Mesothelial cell of epicardium (in vitro differentiated cells): ENCODE measurements at places on chromosomes 2 and 18.
A peak's percentile ranks its signal among the peaks of the same experiment; 100 is the strongest.

DNA sequence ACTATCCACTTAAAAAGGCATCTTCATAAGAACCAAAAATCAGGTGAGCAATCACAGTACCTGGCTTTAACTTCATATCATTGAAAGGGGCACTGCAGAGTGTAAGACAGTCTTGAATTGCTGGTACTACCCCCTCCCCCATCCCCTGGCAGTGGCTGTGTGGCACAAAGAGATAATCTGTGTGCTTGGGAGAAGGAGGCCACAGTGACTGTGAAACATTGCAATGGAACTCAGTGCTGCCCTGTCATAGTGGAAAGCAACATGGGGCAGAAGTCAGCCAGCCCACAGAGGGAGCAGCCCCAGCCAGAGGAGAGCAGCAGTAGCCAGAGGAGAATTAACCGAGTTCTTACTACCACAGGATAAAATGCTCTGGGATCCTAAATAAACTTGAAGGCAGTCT, 45.3 kb upstream of the UGP2 start:
- DNase-seq: no peak

DNA sequence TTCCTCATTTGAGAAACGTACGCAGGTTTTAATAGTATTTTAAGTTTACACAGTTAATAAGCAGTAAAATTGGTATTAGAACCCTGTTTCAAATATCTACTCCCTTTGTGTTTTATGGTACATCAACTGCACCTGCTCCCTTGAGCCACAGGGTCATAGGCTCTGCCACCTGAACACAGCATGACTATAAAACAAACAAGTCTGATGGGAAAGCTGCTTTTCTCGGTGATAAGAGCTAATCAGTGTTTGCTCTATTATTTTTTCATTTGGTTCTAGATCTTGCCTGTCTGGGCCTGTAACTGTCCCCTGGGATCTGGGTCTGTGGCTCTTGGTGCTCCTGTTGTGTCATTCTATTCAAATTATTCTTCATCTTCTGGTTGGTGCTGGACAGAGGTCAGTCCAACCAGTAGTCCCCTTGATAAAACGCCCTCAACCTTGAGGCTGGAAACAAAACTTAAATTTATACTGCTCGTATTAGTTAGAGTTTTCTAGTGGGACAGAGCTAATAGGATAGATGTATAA, 314.8 kb upstream of the LRP1B start:
- DNase-seq: no peak

DNA sequence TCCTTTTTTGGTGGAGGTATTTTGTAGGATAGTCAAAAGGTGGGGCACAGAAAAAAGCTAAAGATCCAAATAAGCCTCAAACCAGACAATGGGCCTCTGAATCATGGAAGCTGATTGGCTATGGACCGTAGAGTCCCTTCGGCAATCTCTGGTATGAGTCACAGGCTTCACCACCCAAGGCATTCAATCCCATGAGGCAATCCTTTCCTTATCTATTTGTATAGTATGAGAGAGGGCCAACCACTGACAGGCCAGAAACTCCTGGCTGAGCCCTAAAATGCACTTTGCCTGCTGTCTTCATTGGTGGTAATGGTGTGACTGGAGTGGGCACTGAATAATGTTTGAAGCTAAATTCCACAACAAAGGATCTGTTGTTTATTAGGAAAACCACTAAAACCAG, 38.7 kb upstream of the MEX3C start:
- no peak for DNase-seq

DNA sequence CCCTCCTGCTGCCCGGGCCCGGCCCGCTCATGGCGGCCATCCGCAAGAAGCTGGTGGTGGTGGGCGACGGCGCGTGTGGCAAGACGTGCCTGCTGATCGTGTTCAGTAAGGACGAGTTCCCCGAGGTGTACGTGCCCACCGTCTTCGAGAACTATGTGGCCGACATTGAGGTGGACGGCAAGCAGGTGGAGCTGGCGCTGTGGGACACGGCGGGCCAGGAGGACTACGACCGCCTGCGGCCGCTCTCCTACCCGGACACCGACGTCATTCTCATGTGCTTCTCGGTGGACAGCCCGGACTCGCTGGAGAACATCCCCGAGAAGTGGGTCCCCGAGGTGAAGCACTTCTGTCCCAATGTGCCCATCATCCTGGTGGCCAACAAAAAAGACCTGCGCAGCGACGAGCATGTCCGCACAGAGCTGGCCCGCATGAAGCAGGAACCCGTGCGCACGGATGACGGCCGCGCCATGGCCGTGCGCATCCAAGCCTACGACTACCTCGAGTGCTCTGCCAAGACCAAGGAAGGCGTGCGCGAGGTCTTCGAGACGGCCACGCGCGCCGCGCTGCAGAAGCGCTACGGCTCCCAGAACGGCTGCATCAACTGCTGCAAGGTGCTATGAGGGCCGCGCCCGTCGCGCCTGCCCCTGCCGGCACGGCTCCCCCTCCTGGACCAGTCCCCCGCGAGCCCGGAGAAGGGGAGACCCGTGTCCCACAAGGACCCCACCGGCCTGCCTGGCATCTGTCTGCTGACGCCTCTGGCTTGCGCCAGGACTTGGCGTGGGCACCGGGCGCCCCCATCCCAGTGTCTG, 767 bp downstream of the RHOB start:
- peak; percentile 58 for DNase-seq

DNA sequence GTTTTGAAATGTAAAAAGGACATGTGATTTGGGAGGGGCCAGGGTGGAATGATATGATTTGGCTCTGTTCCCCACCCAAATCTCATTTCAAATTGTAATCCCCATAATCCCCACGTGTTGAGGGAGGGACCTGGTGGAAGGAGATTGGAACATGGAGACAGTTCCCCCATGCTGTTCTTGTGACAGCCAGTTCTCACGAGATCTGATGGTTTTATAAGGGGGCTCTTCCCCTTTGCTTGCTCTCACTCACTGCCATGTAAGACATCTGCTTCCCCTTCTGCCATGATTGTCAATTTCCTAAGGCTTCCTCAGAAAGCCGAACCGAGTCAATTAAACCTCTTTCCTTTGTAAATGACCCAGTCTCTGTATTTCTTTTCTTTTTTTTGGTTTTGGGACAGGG, 39.2 kb downstream of the FECH start:
- DNase-seq: no peak

- no peak for DNase-seq
These were observed 181.2 kb downstream of the FAM124B start for GRCh38 chr2:224220586-224221255.

- DNase-seq: no peak
These were observed 3.2 kb downstream of the DSEL start for GRCh38 chr18:67513280-67513679.

- DNase-seq: no peak
These were observed 983.2 kb upstream of the CDH2 start for GRCh38 chr18:29160170-29160569.

- DNase-seq: no peak
These were observed 577 bp downstream of the ERCC3 start for GRCh38 chr2:127293386-127293747.

DNA sequence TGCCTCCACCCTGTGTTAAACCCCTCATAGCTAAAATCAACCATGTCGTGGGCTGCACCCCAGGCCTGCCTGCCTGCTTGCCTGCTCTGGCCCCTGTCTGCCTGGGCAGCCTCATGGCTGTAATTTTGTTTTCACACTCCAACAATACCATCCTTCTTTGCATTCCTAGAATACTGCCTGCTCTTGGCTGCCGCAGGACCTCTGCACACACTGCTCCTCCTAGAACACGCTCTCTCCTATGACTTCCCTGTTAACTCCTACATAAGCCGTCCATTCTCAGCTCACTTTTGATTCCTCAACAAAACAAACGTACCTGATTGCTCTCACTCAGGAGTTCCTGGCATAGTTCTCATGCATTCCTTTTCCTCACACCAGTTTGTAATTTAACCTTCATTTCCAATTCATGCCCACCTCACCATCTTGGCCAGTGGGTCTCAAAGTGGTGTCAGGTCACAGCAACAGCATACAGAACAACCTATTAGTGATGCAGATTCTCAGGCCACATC, 2.5 kb downstream of the UXS1 start:
- no peak for DNase-seq

GRCh38 chr2:33597026-33597425, 2.1 kb downstream of the FAM98A start:
- no peak for DNase-seq

DNA sequence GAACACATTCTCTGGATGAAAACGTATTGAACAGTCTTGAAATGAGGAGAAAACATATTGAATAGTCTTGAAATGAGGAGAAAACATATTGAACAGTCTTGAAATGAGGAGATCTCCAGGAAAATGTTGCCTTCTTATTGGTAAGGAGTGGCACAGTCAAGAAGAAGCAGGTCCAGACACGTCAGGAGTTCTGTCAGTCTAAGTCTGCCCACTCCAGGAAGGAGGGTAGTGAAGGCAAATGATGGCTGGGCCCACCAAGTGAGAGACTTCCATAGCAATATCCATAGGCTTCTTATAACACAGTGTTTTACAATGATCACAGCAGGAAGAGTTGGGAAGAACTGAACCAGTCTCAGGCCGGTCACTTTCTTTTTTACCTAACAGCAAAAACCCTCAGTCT, 316.2 kb downstream of the ETAA1 start:
- no peak for DNase-seq

DNA sequence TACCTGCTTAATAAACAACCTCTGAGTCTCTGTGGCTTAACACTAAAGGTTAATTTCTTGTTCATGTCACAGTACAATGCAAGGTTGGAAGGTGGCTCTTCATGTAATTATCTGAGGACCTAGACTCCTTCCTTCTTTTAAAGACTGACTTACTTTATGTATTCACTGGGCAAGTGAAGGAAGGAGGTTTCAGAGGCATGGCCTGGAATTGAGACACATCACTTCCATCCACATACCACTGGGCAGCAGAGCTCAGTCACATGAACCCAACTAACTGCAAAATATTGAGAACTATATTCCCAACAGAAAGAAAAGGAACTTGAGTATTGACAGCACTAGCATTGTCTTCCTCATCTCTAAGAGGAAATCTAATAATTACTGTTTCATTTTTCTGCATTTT, 57.5 kb upstream of the FN1 start:
- DNase-seq: no peak

DNA sequence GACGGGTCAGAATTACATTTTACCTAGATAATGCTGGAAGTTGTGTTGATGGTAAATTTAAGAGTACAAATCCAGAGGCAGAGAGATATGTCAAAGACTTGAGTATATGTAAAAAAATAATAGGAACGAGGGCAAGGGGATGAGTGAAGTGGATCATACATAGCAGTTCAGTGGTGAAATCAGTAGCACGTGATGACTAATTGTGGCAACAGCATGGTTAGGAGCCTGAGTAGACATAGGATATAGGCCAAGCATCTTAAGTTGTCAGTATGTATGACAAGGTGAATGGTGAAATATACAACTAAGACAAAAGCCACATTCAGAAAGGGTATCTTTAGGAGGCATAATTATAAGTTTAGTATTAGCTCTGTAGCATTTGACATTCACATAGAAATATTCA, 826.5 kb upstream of the PIK3C3 start:
- DNase-seq: no peak

DNA sequence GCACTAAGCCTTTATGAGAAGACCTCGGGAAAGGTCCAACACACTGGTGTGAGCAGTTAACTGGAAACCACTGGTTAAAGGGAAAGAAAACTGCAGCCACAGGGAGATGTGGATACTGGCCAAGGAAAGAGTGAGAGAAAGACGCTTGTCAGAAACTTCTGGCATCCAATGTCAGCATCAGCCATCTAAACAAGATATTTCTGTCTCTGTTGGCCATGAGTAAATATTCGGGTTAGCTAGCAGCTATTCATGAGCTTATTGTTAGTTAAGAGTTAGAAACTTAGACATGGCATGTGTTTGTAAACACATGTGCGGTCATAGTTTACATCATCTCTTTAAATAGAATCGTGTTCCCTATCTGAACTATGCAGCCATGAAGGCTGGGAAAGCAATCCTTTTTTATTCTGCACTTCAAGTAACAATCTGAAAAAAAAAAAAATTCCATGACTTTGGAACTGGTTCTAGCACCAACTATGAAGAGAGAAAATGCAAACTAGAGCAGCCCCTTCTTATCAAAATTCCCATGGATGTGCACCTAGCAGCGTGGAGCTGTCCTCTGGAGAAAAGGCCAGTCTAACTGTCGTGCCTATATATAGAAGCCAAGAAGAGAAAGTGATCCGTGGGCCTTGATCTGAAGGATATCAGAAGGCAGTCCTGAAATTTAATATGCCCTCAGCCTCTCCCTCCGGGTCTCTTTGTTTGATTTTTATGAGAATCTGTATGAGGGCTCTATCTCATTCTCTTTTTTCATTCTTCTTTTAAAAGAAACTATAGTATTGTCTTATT, 84.0 kb upstream of the RFX8 start:
- DNase-seq: no peak

DNA sequence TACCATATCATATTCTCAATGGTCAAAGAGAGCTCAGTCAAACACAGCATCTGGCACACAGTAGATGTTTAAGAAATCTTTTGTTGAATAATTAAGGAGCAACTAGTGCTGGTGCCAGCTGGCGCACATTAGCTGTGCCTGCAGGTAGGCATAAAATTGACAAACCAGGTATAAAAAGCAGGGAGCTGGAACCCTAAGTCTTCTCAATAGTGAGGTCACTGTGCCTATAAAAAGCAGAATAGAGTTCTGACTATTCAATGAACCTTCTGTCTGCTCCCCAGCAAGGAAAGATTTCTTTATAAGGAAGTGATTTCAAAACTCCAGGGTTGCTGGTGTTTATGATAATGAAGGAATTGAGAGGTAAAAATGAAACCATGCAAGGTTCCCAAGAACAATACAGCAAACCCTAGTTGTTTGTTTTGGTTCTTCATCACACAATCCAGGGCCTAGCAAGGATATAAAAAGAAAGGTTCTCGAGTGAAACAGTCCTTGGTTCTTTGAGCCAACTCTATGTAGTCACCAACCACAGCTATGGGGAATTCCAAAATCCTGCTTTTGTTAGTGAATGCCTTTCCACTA, 76.1 kb downstream of the THADA start:
- DNase-seq: no peak

- no peak for DNase-seq
These were observed 150.6 kb upstream of the EPC2 start for GRCh38 chr2:148493822-148494563.

GRCh38 chr2:120567128-120567527, 168.5 kb upstream of the GLI2 start:
- no peak for DNase-seq

DNA sequence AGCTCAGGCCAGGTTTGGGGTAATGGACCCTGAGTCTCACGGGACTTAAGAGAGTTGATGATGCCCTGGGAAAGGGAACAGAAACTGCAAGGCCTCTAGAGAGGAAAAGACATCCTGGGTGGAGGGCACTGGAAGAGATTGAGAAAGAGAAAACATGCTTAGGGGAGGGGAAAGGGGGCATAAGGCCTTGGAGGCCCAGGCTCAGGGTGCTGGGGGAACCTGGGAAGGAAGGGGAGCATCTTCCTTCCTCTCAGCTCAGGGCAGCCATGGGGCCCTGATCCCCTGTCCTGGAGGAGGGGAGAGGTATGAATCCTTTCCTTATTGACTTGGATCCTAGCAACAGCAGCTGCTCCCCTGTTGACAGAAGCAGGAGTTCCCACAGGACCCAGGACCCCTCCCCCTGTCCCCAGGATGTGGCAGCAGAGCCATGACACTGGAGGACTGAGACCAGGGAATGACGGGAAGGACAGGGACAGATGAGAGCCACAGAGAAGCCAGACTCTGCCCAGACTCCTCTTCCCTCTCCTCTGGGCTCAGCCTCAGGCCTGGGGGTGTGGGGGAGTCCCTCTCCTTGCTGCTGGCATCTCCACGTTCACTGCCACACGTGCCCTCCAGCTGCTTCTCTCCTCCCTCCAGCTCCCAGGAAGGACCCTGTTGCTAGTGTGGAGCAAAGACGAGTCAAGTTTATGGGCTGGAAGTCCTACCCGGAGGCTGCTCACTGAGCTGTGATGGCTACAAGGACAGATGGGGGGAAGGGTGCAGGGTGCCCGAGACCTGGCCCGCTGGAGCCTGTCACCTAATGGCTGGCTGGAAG, 815 bp downstream of the GPBAR1 start:
- DNase-seq: no peak
